ENCODE measurements at places on chromosomes 1 and 21. TPM values are rescaled to one million over a fixed set of nuclear protein-coding genes. Genes with fewer than 3 reads are reported as not detected.

Gene CADM3
- total RNA-seq = not detected

GRCh38 chr1:46654012-46654411, 14.2 kb downstream of the ATPAF1 start:
- DNase-seq = no peak

DNA sequence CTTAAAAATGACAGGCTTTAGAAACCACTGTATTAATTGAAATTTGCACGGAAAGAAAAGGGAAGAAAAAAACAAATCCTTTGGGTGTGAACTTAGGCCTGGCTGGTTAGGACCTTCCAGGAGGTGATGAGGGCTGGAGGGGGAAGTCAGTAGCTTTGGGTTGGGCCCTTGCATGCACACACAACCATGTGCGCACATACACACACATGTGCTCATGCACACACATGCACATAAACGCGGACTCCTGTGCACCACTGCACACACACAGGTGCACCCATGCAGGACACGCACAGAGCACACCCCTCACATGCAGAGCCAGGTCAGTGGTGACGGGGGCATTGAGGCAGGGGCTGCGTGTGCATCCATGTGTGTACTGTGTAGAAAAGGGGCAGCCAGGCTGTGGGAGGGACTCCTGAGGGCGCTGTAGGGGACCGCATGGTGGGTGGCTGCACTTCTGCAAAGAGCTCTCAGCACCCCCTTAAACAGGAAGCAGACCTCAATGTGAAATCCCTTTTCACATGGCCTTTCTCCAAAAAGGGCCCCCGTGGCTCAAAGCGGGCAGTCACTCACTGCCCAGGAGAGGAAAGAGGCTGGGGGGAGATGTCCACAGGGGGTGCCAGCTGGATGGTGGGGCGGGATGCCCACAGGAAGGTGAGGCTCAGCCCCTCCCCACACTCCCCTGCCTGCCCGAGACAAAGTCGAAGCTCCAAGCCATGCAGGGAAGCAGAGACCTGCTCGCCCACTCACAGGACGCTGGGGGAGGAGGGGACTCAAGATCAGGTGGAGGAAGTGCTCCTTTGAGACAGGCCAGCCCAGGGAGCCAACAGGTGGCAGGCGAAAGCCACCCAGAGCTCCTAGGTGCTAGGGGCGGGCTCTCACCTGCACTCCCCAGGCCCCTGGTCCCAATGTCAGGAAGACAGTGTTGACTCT, 95.2 kb downstream of the ITPKB start:
- no peak for DNase-seq

DNA sequence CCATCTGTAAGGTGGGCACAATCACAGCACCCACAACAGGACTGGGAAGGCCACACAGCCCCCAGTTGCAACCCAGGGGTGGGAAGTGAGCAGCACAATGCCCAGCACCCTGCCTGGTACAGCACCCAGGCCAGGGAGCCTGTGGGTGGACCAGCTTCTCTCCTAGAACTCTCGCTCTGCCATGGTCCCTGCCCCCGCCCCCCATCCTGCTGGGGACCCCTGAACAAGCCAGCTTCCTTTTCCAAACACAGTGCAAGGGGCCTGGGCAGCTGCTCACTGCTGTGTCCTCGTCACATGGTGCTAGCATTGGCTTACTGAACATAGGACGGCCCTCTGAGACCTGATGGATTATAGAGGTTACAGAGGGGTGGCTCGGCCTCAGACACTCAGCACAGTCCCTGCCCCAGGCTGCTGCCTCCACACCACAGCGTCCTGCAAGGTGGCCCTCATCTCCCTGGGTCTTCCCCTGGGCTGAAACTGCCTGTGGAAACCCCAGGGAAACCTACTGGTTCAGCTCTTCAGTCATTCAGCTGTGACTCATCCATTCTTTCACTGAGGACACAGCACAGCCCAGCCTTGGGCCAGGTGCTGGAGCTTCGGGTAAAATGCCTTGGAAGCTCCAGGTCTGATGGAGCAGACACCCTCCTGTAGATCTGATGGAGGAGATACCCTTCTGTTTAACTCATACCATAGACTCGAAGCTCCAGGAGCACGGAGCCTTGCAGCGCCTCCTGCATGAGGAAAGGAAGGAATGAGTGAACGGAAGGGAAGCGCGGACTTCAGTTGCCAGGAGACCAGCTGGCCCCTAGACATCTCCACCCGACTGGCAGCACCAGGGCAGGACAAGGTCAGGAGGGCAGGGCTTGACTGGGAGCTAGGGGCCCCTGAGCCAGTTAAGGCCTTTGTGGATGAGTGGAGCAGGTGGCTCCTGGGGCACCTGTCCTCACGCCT, 8.1 kb upstream of the PRDM16 start:
- DNase-seq = no peak

DNA sequence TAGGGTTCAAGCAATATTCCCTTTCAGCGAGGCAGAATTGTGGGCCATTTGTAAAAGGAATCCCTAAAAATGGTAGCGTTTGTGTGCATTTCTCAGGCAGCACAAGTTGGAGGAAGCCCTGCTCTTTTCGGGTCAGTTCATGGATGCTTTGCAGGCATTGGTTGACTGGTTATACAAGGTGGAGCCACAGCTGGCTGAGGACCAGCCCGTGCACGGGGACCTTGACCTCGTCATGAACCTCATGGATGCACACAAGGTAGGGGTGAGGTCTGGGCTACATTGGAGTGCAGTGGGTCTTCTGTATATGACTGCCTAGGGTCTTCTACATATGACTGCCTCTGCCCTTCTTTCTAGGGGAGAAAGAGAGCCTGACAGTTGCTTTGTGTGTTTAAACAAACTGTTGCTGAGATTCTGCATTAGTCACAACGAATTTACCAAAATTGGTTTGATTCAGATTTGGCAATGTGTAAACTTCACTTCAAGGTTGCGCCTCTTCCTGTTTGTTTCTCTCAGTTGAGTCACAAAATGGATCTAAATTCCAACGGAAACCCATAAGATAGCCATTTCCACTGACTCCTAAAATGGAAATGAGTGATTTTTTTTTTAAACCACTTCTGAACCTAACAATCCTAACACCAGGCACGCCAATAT, 40.4 kb upstream of the BMP8A start:
- DNase-seq = no peak
